ENCODE measurements at places on chromosomes 3 and 15. TPM values are rescaled to one million over a fixed set of nuclear protein-coding genes. Genes with fewer than 3 reads are reported as not detected.

- no peak for DNase-seq
These were observed 49.4 kb downstream of the MYZAP start for GRCh38 chr15:57640930-57641682.

GRCh38 chr3:105278688-105279087 is 88.0 kb upstream of the ALCAM start:
- DNase-seq: no peak

DNA sequence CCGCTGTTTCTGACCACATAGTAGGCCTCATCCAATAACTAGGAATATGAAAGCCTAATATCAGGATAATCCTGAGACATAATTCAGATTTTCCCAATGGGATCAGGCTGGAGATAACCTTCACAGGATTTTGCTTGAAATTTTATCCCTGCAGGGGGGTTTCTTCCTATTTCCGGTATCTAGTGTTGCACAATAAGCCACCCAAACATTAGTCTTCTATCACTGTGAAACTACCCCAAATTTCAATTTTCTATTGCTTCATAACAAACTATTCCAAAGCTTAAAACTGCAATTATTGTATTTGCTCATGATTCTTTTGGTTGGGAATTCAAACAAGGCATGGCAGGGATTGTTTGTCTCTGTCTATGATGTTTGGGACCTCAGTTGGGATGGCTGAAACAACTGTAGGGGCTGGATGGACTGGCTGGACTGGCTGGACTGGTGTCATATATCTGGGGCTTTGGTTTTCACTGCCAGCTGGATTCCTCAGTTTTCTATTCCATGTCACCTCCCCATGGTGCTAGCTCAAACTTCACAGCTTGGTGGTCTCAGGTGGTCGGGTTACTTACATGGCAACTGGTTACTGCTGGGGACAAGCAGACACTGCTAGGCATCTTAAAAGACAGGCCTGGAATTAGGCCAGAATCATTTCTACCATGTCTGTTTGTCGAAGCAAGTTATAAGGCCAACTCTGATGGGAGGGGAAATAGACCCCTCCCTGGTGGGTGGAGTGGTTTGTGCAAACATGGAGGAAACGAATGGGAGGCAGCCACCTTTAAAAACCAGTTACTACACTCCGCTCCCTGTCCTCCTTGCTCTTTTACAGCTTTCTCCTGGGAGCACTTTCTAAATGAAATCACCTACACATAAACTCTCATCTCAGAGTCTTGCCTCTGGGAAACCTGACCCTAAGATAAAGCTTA is 88.2 kb upstream of the STT3B start:
- no peak for DNase-seq

MYZAP gene
- total RNA-seq: 19.2 TPM

GRCh38 chr3:12892840-12893189 is 51.5 kb upstream of the RPL32 start:
- no peak for DNase-seq

GRCh38 chr3:29065211-29065785 is 215.6 kb upstream of the RBMS3 start:
- peak; percentile 75 for DNase-seq

- DNase-seq: no peak
These were observed 266.3 kb downstream of the RPLP1 start for GRCh38 chr15:69718916-69719315.

DNA sequence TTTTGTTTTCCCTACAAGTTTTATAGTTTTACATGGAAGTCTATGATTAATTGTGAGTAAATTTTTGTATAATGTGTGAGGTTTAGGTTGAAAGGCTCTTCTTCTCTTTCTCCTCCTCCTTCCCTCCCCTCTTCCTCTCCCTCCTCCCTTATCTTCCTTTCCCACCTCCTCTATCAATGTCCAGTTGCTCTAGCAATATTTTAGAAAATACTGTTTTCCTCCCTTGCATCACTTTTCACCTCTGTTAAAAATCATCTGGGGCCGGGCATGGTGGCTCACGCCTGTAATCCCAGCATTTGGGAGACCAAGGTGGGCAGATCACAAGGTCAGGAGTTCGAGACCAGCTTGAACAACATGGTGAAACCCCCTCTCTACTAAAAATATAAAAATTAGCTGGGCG is 119.4 kb downstream of the FNDC3B start:
- no peak for DNase-seq

DNA sequence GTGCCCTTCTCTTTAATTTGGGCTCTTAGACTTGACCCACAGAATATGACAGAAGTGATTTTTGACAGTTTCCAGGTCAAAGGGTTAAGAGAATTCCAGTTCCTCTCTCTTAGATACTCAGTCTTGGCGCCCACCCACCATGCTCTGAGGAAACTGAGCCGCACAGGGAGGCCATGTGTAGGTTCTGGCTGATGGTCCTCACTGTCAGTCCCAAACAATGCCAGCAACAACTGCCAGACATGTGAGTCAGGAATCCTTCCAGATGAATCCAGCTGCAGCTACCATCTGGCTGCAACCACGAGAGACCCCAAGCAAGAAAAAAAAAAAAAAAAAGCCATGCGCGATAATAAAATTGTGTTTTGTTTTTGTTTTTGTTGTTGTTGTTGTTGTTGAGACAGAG is 326.6 kb downstream of the MAGI1 start:
- DNase-seq: no peak

TMEM62 gene
- total RNA-seq: 22.6 TPM

DNA sequence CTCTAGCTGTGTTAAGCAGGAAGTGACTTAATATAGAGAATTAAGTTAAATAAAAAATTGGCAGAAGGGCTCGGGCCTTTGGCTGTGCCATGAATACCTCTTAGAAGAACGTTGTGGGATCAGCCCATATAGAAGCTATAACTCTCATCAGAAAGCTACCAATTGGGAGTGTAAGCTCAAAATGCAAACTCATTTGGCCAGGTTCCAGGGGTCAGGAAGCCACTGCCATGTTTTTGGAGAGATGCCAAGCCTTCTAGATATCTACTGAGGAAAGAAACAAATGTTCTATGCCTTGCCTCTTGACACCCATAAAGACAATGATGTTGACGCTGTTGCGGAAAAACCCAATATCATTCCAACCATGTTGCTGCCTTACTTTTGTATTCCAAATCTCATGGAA is 475.2 kb upstream of the TGFBR2 start:
- no peak for DNase-seq

- no peak for DNase-seq
These were observed 264.4 kb downstream of the MEX3B start for GRCh38 chr15:81781395-81781794.

DNA sequence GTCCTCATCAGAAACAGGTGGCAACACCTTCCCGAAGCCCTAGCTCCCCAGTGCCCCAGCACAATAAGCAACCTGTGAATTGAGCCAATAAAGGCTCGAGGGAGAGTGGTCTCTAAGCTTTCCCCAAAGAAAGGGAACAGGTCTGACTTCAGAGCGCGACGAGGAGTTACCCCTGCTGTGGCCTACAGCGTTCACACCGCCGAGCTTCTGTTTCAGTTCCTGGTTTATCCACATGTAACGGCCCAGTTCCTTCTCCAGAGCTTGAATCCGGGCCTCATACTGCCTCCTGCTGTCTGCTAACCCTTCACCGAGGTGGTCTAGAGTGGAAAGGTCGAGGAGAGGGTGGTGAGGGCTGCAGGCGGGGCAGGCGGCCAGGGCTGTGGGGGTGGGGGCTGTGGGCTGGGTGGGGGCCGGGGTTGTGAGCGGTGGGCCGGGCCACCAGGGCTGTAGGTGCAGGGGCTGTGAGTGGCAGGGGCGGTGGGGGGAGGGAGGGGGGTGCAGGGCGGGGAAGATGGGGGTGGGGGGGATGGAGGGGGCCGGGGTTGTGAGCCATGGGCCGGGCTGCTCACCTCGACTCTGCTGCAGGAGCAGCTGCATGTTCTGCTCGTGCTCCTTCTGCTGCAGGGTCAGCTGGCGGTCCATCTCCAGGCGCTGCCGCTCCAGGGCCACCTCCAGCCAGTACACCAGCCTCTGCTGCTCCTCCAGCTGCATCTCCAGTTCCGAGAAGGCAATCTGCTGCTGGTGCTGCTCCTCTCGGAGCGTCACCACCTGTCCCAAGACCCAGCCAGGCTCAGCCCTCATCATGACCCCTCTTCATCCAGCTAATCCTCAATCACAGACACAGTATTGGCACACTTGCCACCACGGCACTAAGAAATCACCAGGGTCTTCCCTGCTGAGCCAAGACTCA is 26.2 kb downstream of the KIF7 start:
- no peak for DNase-seq

DNA sequence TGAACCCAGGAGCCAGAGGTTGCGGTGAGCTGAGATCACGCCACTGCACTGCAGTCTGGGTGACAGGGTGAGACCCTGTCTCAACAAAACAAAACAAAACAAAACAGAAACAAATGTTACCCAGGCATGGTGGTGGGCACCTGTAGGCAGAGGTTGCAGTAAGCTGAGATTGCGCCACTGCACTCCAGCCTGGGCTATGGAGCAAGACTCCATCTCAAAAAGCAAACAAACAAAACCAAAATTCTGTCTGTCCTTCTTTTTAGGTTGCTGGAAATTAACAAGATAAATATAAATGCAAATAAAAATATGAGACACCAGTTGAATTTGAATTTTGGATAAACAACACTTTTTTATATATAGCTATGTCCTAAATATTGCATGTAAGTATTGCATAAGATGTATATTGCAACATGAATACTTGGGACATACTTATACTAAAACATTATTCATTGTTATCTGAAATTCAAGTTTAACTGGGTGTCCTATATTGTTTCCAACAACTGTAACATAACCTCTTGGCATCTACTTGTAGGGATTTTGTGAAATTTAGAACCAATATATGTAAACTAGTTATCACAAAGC is 4.7 kb upstream of the CEP97 start:
- DNase-seq: no peak

MESP2 gene
- total RNA-seq: not detected

DNA sequence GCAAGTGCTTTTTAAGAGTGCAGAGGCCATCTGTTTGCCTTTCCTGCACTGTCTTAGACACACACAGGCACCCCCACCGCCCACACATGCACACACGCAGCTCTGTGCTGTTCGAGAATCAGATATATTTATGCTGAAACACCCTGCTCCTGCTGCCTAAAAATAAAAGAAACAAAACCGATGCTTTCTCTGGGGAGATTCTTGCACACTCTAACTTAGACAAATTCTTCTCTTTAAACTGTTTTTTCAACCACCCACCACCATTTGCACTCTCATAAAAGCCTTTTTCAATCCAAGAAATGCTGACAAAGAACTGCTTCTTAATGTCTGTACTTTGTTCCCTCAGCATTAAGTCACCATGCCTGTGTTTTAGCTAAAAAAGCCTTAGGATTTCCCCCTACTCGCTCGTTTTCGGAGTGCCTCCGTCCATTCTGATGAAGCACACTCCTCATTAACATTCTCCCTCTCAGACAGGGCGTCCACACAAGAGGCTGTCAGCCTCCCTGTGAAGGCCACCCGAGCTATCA is 26.2 kb downstream of the SLC12A8 start:
- peak; percentile 32 for DNase-seq

GRCh38 chr15:73442421-73442820 is 543 bp upstream of the REC114 start:
- no peak for DNase-seq

DNA sequence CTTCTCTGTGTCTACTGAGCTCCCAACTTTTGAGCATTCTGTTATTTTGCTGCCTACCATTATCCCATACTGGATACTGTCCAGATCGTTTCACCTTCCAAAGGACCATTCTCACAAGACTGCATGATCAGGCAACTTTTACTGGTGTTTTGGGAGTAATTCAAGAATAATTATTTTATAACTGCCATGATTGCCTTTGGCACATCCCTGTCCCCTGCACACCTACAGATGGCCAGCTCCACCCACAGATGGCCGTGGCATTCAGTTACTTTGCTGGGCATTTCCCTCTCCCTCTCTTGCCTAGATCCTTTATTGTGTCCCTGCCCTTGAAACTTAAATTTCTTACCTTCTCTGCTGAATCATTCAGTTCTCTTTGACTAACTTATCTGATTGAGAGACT is 263.9 kb downstream of the DIPK2A start:
- no peak for DNase-seq

CXCR6 gene
- 0.63 TPM for total RNA-seq

DNA sequence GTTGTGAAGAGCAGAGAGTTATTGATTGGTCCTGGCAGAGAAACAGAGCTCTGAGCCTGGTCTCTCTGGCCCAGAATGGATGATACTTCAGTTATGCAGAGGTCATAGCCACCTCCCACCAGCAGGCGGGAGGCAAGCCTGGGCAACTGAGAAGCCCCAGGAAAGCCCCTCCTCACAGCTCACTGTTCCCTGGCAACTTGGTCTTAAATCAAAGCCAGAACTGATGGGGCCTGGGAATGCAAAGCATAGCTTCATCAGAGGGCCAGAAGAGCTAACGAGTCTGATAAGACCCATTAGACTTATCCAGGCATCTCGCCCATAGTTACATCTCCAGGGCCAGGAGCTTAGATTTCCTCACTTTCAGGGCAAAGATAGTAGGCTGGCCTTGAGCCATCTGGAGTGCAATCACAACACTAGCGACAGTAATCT is 5.5 kb upstream of the COLQ start:
- peak; percentile 74 for DNase-seq

- DNase-seq: no peak
These were observed 3.5 kb downstream of the SLTM start for GRCh38 chr15:58929891-58930416.

DNA sequence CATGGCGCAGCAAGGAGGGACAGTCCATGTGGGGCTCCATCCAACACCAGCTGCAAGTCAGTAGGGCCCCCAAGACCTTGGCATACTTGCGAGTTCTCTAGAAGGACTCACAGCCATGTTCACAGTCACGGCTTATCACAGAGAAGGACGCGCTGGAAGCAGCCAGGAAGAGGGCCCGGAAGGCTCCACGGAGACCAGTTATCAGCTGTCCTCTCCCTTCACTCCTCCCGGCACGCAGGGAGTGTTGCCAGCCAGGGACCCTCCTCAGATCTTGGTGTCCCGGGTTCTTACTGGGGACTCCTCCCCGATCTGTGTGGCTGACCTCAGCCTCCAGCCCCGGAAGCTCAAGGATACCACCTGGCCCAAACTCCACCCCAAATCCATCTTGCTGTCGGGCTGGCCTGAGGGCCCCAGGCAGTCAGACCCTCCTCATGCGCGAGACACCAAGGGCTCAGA is 68.0 kb downstream of the SLTM start:
- DNase-seq: no peak

GOLGA8O gene
- total RNA-seq: 1.7 TPM

- DNase-seq: no peak
These were observed 56.7 kb upstream of the LMOD3 start for GRCh38 chr3:69178838-69179739.

DNA sequence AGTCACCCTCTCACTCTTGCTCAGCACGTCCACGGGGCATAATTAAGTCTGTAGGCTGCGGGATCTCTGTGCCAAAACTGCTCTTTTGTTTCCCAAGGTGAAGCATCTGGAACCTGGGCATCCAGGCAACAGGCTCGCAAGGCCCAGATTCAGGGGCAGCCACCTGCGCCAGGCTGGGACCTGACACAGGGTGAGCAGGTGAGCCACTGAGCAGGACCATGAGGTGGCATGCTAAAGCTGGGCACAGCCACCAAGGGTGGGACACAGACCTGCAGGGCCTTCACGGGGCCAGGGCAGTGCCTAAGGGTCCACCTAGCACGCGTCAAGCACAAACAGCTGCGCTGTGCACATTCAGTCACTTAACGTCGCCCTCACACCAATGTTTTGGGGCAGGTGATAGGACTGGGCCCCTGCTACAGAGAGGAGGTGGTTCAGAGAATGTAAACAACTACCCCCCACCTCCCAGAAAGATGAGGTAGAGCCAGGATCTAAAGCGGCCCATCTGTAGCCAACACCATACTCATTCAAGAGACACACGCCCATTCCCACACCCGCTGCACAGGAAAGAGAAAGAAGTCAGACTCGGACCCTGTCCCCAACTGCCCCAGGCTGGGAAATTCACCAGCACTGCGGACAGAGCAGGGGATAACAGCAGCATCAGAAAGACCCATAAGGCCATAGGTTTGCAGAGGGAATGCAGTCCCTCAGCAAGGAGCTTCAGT is 16.3 kb downstream of the XXYLT1 start:
- DNase-seq: no peak
